ENCODE measurements at places on chromosomes 16 and 17.
A peak's percentile ranks its signal among the peaks of the same experiment; 100 is the strongest.

GRCh38 chr16:46762583-46762982 is 14.4 kb upstream of the MYLK3 start:
- no peak for DNase-seq

DNA sequence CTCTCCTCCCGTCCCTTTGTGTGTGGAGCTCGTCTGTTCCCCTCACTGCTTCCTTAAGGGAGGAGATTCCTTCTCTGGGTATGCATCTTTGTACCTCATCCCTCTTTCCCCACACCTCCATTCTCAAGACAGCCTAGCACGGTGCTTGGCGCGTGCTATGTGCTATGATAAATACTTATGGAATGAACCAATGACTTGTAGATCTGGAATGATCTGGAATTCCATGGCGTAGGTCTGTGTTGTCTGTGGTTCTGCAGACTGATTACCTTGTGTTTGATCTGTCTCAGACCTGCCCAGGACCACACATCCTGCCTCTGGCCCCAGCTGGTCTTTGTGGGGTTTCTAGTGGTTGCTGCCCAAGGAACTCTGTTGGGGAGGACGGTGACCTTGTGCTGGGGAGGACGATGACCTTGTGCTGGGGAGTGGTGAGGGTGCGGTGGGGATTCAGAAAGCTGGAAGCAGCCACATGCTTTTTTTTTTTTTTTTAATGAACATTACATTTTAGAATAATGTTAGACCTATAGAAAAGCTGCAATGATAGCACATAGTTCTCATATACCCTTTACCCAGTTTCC is 33.5 kb upstream of the ETV4 start:
- DNase-seq: peak; percentile 95

DNA sequence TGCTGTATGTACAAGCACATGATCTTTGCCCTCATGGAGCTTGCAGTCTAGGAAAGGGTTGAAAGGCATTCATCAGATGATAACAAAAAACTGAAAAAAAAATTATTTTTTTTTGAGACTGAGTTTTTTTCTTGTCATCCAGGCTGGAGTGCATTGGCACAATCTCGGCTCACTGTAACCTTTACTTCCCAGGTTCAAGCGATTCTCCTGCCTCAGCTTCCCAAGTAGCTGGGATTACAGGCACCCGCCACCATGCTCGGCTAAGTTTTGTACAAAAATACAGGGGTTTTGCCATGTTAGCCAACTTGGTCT is 38.7 kb upstream of the BCAS3 start:
- no peak for DNase-seq

GRCh38 chr17:62179525-62180161 is 114.6 kb upstream of the MED13 start:
- DNase-seq: peak; percentile 86

DNA sequence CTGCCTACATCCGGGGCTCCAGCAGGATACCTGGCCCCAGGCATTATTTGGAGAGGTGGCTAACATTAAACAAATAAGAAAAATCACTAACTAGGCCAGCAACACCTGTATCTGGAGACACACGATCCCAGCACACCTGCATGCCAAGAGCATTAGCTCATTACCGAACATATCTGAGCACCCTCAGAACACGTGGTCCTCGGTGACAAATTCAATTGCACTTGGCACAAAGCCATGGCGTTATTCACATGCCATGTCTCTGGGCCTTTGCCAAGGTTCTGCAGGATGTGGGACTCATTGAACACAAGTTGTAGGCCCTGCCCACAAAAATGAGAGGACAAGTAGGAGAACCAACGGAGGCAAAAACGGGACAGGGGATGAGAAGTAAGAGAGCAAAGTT is 552.3 kb downstream of the TOX3 start:
- DNase-seq: peak; percentile 3

GRCh38 chr17:57788725-57789124 is 43.6 kb upstream of the CCDC182 start:
- DNase-seq: no peak

GRCh38 chr16:27959914-27960313 is 103.6 kb downstream of the GSG1L start:
- no peak for DNase-seq

GRCh38 chr17:73089322-73090317 is 2.9 kb downstream of the SLC39A11 start:
- no peak for DNase-seq

DNA sequence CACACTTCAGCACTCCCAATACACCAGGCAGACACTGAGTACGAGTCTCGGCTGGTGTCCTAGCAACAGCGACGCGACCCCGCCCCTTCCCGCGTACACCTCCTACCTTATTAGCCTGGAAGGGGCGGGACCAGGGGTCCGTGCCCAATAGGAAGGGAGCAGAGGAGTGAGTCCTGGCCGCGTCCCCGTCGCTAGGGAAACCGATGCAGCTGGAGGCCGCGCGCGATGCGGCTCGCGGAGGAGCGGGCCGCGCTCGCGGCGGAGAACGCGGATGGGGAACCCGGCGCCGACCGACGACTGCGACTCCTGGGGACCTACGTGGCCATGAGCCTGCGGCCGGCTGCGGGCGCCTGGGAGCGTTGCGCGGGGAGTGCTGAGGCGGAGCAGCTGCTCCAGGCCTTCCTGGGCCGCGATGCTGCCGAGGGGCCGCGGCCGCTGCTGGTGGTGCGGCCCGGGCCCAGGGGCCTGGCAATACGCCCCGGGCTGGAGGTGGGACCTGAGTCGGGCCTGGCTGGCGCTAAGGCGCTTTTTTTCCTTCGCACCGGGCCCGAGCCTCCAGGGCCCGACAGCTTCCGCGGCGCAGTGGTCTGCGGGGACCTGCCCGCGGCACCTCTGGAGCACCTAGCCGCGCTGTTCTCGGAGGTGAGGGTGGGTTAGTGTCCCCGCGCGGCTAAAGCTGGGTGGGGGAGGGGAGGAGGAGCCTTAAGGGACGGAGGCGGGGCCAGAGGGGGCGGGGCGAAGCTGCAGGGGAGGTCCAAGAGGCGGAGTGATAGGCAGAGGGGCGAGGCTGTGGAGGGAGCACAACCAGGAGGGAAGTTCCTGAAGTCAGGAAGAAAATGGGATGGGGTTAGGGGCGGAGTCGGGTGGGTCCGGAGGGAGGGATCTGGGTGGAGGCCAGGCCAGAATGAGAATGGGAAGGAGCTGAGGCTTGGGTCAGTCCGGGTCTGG is at the start of gene DNAH9:
DNAH9 (plus strand) TSS at position 197 of the 948 bp plus-strand sequence; CDS start at position 226, 29 bp downstream.
- no peak for DNase-seq

DNA sequence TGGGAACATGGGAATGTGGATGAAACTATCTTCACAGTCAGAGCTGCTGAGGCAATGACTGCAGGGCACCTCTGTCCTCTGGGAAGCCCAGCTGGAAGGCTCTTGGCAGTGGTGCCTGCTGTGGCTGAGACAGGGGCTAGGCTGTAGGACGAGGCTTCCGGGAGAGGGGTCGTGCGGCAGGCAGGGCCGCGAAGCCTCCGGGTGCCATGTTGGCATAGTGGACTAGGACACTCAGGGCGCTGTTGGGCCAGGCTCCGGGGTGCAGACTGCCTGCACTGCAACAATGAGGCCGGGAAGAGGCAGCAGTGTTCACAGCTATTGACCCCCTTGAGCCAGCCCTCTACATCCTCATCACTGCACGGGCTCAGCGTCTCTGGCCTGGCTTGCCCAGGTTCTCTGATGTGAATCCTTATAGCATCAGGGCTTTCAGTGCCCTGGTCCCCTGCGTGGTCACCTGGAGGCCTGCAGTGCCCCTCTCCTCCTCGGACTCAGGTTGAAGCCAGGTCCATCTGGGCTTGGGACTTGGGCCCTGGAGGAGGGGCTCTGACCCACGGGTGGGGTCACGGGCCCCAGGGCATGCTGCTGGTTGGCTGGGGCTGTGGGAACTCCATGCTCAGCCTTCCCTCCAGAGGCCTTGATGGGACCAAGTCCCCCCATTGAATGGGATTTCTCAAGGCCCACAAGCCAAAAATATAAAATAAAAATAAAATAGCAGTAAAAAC is 91.6 kb downstream of the TNFRSF13B start:
- no peak for DNase-seq

GRCh38 chr16:27291722-27292240 is 22.0 kb upstream of the IL4R start:
- no peak for DNase-seq

- DNase-seq: peak; percentile 10
These were observed 40.0 kb upstream of the ABCA10 start for GRCh38 chr17:69268543-69269014.

GRCh38 chr16:54284931-54285413 is 1.6 kb downstream of the IRX3 start:
- no peak for DNase-seq

- no peak for DNase-seq
These were observed 44.6 kb downstream of the COX4I1 start for GRCh38 chr16:85844169-85844481.

- no peak for DNase-seq
These were observed 87.6 kb downstream of the SPACA3 start for GRCh38 chr17:33079201-33079600.

DNA sequence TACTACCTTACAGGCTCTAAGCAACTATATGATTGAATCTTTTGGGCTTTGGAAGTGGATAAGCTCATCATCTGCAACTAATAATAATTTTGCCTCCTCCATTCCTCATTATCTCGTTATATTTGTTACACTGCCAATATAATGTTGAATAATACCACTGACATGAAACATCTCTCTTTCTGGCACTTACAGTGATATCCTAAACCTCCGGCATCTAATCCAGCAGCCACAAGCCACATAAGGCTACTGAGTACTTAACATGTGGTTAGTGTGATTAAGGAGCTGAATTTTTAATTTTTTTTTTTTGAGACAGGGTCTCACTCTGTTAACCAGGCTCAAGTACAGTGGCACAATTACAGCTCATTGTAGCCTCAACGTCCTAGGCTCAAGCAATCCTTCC is 9.6 kb downstream of the CDC42EP4 start:
- DNase-seq: peak; percentile 28

- DNase-seq: no peak
These were observed 10.2 kb upstream of the MRC2 start for GRCh38 chr17:62616993-62617893.

DNA sequence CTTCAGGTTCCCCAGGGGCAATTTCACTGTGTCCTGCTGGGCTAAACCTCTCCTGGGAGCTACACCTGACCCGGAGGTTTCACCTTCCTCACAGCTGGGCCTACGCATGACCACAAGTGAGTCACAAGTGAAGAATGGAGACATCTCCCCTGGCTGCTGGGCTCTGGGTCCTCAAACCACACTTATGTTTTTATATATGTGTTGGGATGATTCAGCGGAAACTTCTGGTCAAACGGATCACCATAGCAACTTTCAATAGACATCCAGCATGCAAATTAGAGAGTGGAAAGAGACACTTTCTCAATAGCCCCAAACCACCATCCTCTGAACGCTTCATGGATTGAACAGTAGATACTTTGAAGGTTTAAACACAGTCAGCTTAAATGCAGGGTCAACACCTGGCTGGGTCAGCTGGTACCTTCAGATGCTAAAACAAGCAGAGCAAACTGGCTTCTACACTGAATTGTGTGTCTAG is 28.0 kb upstream of the MAF start:
- DNase-seq: peak; percentile 25

- DNase-seq: no peak
These were observed 63.9 kb upstream of the HLF start for GRCh38 chr17:55200904-55201303.

GRCh38 chr17:55748841-55749240 is 2.0 kb upstream of the PCTP start:
- no peak for DNase-seq

DNA sequence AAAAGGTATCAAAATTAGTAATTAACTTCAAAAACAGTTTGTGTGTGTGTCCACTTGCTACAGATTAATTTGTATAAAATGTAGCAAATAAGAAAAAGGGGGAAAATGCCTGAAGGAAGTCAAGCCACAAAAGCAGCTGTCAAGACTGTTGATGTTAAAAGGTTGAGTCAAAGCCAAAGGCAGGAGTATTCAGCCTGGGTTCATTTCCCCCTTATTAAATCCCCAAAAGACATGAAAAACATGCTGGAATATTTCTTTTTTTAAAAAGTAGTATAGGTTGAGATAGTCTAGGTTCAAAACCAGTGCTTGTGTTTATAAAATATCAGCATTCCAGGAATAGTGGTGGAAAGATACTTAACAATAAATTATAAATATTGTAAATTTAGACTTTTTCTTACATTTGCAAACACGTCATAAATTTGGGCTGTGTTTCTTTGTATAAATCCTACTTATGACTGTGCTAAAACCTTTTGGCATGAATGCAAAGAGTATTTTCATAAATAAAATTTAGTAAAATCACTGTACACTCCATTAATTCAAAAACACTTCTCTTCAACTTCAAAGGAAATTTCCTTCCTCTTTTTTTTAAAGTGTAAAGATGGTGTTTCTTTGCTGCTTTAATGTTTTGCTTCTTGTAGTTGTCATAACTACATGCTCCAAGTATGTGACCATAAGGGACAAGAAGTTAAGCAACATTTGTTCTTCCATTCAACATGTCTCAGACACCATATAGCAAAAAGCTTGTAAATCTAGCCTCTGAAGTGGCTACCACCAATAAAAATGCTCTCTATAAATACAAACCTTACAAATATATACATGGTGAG is 72.0 kb downstream of the SKAP1 start:
- no peak for DNase-seq

DNA sequence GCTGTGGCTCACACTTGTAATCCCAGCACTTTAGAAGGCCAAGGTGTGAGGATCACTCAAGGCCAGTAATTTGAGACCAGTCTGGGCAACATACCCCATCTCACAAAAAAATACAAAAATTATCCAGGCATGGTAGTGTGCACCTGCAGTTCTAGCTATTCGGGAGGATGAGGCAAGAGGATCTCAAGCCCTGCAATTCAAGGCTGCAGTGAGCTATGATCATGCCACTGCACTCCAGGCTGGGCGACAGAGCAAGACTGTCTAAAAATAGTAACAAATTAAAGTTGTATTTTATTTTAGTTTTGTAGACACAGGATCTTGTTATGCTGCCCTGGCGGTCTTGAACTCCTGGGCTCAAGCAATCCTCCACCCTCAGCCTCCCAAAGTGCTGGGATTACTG is 18.2 kb downstream of the USP31 start:
- DNase-seq: no peak

- no peak for DNase-seq
These were observed 13.0 kb downstream of the APPBP2 start for GRCh38 chr17:60513014-60513413.

GRCh38 chr17:75637143-75637538 is 3.9 kb downstream of the SMIM5 start:
- DNase-seq: no peak

DNA sequence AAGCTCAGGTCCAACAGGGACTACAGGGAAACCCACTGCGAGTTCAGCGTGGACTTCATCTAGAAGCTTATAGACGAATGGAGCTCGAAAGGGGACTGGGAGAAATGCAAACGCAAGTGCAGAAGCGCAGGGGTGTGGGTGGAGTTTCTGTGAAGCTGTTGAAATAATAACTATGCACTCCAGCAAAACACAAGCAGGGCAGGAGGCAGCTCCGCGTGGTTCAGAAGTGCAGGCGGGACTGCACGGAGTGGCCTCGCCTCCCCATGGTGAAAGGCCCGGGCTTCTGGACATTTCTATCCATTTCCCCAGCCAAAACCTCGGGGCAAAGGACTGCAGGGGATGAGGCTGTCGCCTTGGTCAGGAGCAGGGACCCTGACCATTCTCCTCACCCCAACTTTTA is 74.5 kb downstream of the ZNF423 start:
- no peak for DNase-seq

- peak; percentile 31 for DNase-seq
These were observed 38.5 kb upstream of the NKD1 start for GRCh38 chr16:50509521-50510341.

All from EL (cell line).